ENCODE measurements at places on chromosomes 13 and 19.

GRCh38 chr13:27289011-27289665 lies 18.5 kb downstream of the RASL11A start:
- DNase-seq = no peak

- no peak for DNase-seq
Measured at GRCh38 chr19:18593367-18594095, 4.9 kb downstream of the REX1BD start.

GRCh38 chr19:3142292-3142670 lies 6.4 kb downstream of the GNA15 start:
- DNase-seq = no peak

GRCh38 chr13:108407495-108407894 lies 138.0 kb downstream of the TNFSF13B start:
- no peak for DNase-seq

GRCh38 chr13:43191546-43191945 lies 168.2 kb downstream of the DNAJC15 start:
- DNase-seq = no peak

DNA sequence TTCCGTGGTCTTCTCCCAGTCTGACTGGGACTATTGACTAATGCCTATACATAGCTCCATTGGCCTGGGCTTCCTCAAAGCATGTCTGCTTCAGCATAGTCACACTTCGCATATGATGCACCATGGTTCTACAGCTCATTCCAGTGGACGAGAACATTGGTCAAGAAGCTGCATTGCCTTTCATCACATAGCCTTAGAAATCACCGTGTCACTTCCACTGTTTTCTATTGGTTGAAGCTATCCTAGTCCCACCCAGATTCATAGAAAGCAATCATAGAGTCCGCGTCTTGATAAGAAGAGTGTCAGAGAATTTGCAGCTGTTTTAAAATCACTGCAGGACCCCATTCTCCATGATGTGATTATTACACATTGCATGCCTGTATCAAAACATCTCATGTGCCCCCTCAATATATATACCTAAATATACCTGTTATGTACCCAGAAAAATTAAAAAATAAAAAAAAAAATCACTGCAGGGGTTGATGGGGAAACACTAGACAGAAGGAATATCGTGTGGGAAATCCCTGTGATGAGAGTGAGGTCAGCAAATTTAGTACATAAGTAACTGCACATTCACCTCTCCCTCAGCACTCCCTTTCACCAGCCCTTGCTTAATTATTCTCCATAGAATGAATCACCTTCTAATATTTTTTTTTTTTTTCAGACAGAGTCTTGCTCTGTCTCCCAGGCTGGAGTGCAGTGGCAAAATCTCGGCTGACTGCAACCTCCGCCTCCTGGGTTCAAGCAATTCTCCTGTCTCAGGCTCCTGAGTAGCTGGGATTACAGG lies 2.2 kb upstream of the ARHGAP33 start:
- DNase-seq = no peak

GRCh38 chr19:55418185-55418584 lies 10.6 kb upstream of the UBE2S start:
- no peak for DNase-seq
